ENCODE measurements at places on chromosomes 5 and 9.

GRCh38 chr5:81393783-81394718, at the start of gene ACOT12:
Gene ACOT12 (minus strand): TSS chr5:81394134. CDS start chr5:81394114, 20 bp downstream.
- DNase-seq, result no peak

DNA sequence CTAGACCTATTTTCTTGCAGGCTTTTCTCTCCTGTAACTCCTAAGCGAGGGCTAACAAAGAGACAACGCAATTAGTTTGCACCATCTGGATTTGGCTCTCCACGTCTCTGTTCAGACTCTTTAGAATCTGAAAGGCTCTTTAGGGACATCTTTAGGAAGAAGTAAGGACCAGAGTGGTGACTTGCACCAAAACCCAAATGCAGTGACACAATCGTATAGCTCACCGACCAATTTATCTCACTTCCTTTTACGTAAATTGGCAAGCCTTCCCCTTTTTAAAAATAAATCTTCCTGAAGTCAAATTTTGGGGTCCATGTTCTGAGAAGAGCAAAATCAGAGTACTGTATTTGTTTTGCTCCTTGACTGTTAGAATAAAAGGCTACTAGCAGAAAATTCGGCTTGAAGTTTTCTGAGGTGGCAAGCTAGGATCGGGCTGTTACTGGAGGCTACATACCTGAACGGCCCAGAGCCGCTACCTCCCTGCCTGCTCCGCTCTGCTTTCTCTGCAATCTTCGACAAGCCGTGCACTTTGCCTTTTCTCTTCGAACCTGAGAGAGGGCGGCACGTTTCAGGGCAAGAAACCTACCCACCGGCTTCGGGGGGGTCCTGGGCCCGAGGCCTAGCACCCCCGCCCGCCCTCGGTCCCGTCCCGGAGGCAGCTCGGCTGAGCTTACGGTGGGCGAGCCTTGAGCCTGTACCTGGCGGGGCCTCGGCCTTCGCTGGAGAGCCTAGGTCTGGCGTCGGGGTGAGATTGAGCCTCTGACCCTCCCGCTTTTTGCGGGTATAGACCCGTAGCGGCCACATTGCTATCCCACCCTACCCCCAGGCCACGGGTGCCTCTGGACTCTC, 537 bp downstream of the MEIKIN start:
- no peak for DNase-seq

GRCh38 chr5:111119856-111120255, 27.7 kb downstream of the WDR36 start:
- no peak for DNase-seq

DNA sequence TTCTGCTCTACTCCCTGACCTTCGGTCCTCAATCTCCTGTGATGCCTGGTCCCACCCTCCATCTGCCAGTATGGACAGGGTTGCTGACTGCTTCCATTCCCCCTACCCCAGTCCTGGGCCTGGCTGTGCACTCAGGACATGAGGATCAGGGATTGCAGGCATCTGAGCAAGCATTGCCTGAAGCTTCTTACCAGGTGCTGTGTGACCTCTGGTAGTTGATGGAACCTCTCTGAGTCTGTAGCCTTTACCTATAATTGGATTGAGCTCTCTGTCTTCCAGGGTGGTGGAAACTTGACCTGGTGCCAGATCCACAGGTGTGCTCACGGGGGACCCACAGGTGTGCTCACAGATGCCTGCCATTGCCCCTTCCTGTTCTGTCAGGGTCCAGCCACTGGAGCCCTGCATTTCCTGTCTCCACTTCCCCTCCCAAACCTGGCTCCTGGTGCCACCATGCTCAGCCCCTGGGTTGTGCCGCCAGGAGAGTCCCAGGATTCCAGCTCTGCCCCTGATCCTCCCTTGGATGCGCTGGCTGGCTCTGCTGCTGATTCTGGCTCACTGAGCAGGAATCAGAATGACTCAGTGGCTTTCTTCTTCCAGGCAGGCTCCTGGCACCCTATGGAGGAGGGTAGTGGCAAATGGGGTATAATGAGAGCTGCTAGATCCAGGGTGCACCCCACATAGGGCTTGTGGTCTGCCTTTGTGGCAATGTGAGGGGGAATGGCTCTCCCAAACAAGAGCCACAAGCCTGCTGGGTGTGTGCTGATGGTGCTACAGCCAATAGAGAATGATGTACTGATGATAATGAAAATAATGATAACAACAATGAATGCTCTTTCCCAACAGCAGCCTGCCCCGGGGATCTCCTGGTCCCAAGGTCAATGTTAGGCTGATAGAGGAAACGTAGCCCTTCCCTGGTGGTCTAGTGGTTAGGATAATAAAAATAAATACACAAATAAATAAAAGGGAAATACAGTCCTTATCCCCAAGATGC, 35.2 kb upstream of the PSD2 start:
- no peak for DNase-seq

- DNase-seq, result no peak
Observed at GRCh38 chr5:160462167-160462566, 40.5 kb downstream of the PTTG1 start.

- DNase-seq, result no peak
Observed at GRCh38 chr9:129630967-129631673, 5.2 kb downstream of the NTMT1 start.

GRCh38 chr5:15326471-15326870, 173.5 kb upstream of the FBXL7 start:
- no peak for DNase-seq

DNA sequence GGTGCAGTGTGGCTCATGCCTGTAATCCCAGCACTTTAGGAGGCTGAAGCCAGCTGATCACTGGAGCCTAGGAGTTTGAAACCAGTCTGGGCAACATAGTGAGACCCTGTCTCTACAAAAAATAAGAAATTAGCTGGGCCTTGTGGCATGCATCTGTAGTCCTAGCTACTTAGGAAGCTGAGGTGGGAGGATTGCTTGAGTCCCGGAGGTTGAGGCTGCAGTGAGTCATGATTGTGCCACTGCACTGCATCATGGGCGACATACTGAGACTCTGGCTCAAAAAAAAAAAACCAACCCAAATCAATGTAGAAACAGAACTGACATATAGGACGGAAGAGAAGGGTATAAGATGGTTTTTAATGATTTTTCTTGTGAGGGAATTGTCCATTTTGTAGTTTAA, 27.7 kb downstream of the G3BP1 start:
- DNase-seq, result no peak

DNA sequence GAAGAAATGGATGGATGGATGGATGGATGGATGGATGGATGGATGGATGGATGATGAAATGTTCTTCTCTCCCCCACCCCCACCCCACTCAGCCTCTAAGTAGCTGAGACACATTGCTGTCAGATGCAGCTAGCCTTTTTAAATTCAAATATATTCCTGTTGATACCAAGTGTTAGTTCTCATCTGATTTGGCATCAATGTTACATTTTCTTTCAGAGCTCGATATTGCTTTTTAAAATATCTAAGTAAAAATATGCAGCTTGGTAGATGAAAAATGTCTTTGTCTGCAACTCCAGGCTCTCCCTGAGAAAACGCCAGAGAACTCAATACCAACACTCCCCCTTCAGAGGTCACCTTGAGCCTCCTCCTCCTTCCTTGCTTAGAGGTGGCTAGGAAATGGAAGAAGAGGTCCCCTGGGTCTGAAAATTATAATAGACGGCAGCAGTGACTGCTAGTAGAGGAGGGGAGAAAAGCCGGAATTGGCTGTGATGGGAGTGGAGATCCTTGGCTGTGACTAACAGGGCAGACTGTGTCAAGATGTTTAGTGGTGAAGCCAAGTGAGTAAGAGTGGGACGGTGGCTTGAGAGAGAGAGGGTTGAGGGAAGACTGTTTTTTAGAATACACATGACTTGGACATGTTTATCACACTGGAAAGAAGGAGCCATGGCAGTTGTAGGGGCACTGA, 156.0 kb downstream of the ZNF462 start:
- DNase-seq, result no peak

Data from stimulated activated CD4-positive, alpha-beta T cell treated with anti-CD3 and anti-CD28 coated beads, TNF-alpha, amount 100 ng/mL, for 24 hours (primary cell).